ACHN (cell line): ENCODE measurements at places on chromosomes 5 and 9.

DNA sequence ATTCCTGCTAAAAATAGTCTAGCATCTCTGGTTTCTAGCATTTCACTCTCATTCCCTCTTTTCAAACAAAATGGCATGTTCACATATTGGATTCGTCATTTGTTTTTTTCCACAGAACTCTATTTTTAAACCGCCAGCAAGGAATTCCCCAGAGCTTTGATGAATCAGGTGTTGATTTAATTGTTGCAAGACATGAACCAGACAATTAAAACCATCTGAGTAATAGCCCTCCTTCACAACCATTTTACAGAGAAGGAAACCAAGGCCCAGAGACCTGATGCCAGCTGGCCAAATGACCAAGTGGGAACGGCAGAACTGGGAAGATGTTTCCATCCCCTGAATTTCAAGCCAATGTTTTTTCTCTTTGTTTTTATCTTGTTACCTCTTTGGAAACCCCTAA, 167.0 kb downstream of the CAAP1 start:
- no peak for DNase-seq

GRCh38 chr5:92652756-92653155, 928.3 kb downstream of the NR2F1-AS1 start:
- DNase-seq = no peak

DNA sequence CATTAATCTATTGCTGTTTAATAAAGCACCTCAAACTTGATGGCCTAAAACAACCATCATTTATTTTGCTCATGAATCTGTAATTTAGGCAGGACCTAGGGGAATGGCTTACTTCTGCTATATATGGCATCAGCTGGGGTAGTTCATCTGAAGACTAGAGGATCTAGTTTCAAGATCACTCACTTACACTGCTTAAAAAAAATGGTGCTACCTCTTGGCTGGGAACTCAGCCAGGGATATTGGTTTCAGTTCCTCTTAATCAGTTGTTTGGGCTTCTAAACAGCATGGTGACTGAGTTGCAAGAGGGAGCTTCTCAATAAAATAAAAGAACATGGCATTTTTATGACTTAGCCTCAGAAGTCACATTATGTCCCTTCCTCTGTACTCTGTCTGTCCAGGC, 142.0 kb downstream of the FAM114A2 start:
- no peak for DNase-seq

DNA sequence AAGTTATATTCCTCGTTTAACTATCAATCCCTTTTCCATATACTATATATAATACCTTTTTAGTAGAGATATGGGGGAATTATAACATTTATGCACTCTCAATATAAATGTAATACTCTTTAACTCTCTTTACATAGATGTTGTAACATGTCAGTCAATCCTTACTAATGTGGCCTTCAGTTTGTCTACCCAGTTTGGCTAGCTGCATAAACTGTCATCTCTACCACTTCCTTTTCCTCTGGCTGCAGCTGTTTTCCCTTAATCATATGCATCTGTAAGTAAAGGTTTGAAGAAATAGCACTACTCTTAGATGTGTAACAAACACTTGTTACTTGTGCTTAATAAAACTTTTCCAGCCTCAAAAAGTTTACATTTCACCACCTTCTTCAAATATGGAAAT, 13.4 kb downstream of the ABHD17B start:
- no peak for DNase-seq

DNA sequence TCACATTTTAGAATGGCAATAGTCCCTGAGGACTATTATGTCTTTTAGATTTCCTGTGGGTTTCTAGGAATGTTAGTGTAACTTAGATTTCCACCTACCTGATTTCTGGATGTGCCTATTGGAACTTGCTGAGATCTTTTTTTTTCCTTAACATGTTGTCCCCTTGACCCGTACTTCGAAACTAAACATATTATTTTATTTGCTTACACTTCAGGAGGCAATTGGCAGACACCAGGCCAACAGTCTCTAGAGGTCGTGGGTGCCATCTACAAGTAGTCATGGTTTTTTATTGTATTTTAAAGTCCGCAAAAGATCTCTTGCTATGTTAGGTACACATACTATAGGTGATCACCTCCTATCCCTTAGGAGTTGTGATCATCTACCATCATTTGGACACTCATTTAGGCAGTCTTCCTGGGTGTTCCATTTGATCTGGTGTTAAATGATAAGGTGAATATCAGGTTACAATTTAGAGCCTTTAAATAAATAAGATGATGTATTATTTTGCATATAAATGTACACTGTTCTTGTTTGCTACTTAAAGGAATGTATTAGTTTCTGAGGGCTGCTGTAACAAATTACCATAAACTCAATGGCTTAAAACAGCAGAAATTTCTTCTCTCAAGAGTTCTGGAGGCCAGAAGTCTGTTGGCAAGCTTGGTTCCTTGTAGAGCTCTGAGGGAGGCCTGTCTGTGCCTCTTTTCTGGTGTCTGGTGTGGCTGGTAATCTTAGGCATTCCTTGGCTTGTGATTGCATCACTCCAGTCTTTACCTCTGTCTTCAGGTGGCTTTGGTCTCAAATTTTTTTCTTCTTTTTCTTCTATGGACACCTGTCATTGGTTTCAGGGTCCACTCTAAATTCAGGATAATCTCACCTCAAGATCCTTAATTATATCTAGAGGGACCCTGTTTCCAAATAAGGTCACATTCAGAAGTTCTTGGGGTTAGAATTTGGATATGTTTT, 64.8 kb downstream of the ZCCHC7 start:
- DNase-seq = no peak

DNA sequence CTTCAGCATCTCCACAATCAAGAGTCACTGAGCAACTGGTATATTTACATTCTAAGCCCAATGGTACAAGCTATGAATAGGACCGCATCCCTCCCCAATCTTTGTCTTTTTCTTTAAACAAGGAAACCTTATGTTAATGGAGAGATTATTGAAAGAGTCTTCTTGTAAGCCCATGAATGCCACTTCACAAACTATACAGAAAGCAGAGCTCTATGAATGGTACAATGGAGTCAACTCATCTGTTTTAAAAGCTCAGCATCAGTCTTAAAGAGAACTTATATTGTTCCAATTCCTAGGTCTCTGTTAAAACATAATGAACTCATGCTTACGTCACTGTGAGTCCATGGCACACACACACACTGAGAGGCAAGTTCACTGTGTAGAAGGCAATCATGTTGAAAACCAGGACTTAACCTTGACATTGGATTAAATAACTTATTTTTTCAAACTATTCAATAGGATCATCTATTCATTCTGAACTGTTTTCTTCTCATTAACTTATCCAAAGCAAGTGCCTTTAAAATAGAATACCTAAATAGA, 4.5 kb downstream of the NREP start:
- no peak for DNase-seq

GRCh38 chr9:21964925-21965385, 29.2 kb downstream of the CDKN2A start:
- no peak for DNase-seq

DNA sequence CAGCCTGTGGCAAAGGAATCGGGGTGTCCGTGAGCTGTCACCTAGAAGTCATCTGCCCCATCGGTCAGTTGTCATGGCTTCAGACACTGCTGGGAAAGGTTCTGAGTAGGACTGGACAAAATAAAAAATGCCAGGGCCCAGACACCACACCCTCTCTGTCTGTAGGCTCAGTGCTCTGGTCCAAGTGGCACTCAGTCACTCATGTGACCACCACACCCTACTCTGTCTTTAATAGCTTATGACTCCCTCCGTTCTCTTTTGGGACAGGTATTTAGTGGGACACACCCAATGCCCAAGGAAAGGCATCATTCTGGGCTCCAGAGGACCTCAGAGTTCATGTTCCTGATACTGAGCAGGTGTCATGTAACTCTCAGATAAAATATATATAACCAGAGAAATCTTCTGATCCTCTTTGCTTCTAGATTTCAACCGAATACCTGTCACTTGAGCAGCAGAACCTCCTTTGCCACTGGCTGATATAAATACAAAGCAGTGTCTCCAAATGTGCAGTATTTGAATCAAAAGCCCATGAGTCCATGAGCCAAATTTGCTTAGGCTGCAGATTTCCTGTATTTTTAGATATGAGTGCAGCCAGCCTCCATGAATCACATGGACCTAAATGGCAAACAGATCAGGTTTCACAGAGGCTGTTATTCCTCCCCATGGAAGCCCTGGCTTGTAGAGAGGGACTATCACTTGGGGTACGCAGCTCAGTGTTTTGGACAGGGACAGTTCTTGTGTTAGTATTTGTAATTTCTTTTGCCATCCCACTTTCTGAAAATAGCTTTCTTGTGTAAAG, 272.0 kb downstream of the ARHGAP26 start:
- no peak for DNase-seq
